ENCODE measurements at places on chromosomes 13 and 19.
A peak's percentile ranks its signal among the peaks of the same experiment; 100 is the strongest.

- DNase-seq, result peak; percentile 77
These were observed 9.8 kb upstream of the ZNF627 start for GRCh38 chr19:11587302-11587974.

DNA sequence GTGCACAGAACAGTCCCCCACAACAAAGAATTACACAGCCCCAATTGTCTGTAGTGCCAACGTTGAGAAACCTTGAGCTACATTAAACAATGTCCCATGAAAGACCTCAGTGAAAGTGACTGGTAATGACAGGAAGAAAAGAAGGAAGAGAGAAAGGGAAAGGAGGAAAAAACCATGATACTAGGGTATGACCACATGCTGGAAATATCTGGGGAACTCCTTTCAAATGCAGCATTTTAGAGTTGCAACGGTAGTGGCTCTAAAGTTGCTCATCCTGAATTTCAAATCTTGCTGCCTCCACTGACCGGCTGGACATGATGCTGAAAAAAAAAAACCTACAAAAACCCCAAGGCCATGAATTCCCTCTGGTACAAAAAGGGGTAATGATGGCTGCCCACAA lies 26.5 kb downstream of the FPR3 start:
- DNase-seq, result no peak

DNA sequence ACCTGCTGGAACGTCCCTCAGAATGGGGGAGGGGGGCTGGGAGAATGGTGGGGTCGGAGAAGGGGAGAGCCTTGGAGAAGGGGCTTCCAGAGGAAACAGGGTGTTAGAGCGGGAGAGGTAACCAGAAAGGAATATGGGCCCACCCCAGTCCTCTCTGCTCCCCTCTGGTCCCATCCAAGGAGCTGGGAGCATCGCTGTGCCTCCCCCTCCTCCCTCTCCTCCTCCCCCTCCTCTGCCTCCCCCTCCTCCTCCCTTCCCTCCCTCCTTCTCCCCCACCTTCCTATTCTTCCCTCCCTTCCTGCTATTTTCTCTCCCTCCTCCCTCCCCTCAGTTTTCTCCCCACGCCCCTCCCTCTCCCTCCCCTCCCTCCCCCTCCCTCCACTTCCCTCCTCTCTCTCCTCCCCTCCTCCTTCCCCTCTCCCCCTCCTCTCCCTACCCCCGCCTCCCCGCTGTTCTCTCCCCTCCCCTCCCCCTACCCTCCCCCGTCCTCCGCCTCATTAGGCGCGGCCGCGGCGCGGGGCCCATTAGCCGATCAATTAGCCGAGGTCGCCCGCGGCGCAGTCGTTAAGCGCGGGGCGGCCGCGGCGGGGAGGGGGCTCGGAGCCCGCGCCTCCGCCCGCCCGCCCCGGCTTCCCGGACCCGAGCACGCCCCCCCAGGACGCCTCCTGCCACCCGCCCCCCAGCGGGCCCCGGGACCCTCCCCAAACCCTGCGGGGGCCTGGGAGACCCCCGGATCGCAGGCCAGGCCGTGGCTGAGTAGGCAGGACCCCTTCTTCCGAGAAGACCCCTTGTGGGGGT lies 15.4 kb downstream of the TLE5 start:
- no peak for DNase-seq

DNA sequence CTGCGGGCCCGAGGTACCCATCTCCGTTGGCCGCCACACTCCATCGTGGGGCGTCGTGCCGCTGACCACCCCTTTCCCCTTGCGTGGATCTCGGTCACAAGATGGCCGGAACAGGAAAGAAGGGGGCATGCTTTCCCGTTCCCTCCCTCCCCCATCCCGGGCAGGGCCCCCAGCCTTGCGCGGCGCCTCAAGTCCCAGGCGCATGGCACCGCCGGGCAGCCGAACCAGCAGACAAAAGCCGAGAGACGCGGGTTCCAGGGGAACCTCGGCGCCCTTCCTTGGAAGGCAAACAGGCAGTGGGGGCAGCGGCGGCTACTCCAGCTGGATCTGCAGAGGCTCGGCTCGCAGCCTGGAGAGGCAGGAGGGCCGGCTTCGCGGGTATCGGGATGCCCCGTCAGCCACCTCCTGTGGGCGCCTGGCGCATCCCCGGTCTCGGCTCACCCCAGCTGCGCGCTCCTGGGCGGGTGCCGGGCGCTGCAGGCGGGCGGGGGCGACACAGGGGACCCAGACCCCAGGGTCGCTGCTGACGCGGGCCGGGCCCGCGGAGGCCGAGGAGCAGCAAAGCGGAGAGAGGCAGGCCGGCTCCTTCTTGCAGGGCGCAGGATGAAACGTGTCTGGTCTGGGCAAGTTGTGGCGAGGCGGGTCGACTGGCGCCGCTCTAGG lies 439 bp downstream of the DZIP1 start:
- DNase-seq, result no peak

DNA sequence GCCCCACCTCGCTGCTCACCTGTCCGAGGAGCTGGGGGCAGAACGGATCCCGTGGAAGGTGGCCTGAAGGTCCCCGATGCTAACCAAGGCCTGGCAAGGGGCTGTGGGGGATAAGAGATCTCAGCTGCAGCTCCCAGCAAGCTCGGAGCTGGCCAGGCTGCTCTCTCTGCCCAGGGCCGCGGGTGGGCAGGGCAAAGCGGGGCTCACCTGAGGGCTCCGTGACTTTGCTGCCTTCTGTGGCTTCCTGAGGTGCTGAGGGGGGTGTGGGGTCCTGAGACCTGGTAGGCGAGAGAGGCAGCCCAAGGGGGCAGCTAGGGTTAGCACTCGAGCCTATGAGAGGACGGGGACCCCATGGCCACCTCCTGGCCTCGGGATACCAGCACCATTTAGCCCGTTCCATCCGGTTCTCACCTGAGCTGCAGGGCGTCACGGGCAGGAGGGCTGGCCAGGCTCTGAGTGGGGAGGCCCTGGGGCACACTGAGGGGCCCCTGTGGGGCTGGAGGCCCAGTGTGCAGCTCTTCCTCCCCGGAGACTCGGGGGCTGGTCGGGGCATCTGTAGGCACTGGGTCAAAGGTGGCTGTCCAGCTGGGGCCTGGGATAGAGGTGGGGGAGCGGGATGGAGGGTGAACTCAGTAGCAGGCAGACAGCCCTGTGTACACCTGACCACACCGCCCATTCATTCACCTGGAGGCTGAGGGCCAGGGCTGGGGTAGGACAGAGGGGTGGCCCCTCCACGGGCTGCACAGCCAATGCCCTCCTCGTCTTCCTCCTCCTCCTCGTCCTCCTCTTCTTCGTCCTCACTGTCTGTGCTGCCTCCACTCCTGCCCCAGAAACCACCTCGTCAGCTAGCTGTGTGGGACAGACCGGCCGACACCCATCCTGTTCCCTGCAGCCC lies 3.1 kb upstream of the TMEM86B start:
- no peak for DNase-seq

DNA sequence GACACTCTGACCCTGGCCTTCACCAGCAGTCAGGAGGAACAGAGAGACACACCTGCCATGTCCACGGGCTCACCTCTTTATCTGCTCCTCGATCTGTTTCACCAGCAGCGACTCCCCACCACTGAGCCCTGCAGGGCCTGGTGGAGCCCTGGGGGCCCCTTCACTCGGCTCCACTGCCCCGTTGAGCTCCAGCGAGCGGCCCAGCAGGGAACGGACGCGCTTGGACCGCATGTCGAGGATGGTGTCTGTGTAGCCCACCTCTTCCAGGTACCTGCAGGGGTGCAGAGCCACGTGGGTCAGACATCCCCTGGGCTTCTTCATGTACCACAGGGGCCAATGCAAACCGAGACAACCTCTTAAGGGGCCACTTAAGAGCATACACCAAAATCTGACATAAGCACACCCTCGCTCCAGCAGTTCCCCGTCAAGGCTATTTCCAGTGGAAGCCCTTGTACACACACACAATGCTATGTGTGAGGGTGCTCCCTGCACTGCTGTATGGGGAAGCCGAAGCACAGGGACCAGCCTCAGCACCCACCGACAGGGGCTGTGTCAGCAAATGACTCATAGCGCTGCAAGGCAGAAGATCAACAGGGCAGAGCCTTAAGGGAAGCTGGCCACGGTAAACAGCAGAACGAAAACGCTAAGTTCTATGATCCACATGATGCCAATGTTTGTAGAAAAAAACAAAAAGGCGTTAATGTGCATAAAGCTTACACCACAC lies 12.7 kb upstream of the FKRP start:
- DNase-seq, result no peak

DNA sequence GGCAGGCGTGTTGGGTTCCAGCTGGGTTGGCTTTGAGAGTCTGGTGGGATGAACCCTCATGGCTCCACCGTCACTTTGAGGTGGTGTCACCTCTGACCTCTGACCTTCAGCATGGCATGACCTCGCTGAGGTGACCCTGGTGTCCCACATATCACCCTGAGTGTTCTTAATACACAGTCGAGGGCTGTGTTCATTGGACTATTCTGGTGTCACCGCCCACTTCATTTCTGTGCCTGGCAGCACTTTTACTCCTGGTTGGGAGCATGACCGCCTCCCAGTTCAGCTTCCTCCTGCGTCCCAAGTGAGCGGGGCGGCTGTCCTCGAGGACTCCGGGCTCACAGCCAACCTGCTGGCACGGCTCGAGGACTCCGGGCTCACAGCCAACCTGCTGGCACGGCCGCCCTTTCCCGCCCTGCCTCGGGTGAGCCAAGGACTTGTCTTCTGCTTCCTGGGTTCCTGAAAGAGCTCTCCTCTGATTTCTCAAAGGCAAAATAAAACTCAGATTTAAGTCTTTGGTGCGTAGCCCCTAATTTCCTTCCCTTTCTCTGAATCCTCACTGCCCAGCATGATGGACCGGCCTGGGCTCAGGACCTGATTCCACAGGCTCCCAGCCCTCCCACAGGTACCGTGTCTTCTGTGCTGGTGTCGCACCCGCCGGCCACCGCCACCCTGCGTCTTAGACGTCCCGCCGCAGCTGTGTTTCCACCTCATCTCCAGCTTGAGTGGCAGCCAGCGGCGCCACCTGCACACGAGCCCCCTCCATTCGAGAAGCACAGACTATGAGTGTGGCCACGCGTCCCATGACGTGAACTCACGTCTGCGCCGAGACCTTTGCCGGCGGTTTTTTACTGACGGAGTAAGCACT lies 10.4 kb downstream of the ATP4B start:
- DNase-seq, result no peak
